NCI-H774 (cell line): ENCODE measurements at places on chromosomes 13 and 19.

GRCh38 chr13:112972258-112972657, 3.2 kb downstream of the MCF2L start:
- no peak for DNase-seq

GRCh38 chr13:76038920-76039716, 403.0 kb downstream of the LMO7 start:
- no peak for DNase-seq

DNA sequence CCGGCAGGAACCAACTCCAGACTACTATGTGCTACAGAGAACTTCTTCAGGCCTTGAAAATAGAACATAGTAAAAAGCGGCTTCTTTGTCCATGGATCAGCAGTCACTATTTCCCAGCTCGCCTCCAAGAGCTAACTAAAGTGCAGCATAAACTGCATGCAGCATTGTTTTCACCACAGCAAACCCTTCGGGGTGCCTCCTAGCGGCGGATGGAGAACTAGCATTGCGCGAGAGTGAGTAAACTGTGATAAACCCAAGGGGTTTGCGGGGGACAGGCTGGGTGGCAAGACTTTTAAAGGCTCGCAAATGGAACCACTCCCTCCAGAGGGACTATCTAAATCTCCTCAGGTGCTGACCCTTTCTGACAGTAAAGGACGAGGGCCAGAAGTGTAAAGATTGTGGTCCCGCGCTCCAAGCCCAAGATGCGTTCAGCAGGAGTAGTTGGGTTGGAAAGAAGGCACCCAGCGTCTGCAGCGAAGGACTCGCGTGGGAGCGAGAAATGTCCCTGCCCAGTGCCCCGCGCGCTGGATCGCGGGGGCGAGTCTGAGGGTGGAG, 21.5 kb upstream of the SGCG start:
- DNase-seq, result no peak

DNA sequence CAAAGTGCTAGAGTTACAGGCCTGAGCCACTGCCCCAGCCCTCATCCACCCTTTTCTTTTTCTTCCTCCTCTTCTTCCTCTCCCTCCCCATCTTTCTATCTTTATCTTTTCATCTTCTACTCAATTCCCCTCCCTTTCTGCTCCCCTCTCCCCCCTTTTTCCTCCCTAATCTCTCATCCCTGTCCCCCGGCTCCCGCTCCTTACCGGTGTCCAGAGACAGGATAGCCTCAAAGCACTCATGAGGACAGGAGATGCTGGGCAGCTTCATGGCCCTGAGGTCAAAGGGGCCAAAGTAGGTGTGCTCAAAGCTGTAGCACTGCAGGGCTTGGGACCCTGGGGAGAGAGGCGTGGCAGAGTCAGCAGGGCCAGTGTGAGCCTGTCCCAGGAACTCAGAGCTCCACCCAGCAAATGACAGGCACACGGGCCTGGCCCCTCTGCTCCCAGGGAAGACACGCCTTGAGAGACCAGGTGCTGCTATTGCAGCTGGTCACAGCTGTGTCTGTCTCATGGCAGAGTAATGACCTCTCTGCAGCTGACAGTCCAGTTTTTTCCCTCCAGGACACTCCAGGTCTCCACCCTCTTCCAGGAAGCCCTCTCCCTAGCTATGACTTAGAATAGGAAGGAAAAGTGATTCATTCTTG, 2.6 kb downstream of the LYPD5 start:
- no peak for DNase-seq

- DNase-seq, result no peak
Measured at GRCh38 chr13:40026741-40027140, 371.3 kb downstream of the COG6 start.

GRCh38 chr13:37443538-37443937, 155.0 kb downstream of the POSTN start:
- DNase-seq, result no peak

- no peak for DNase-seq
Measured at GRCh38 chr13:22839603-22840530, 340.9 kb upstream of the SGCG start.

DNA sequence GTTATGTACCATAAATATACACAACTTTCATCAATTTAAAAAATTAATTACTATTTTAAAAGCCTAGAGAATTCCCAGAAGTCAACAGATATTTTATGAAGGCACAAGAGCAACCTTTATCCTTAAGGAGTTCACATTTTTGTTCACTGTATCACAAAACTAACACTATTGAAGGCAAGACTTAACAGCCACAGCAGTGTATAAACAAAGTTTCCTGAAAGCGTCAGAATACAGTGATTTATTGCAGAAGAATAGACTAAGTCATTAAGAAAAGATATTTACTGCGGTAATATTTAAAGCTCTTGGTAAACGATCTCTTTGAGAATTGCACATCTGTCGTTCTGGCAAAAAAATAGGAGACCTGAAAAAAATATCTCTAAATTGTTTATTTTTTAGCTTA, 419.3 kb upstream of the NBEA start:
- DNase-seq, result no peak

GRCh38 chr13:113647351-113648215, 10.4 kb downstream of the ATP4B start:
- peak; percentile 99 for DNase-seq

DNA sequence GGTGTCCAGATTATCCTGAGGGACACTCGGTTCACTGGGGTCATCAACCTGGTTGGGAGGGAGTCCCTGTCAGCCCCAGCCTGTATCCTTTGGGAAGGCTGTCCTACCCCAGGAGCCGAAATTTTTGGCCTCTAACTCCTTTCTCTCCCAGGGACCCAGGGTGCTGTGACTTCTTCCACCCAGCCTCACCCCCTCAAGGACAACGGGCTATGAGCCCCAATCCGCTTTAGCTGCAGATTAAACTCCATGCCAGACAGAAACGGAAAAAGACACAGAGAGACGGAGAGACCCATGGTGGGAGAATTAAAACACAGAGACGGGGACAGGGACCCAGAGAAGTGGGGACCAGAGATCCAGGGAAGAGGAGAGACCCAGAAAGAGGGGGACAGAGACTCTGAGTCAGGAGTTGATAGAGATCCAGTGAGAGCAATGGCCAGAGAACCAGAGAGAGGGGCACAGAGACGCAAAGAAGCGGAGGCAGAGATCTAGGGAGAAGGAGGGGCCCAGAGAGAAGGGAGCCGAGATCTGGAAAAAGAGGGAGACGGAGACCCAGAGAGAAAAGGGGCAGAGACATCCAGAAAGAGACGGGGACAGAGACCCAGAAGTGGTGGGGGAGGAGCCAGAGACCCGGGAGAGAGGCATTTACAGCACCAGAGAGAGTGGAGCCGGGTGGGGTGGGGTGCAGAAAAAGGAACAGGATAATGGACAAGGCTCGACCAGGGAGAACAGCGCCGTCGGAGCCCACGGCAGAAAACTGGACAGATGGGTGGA, 703 bp downstream of the SLC17A7 start:
- DNase-seq, result no peak

- no peak for DNase-seq
Measured at GRCh38 chr13:72062566-72062965, 195.6 kb upstream of the DACH1 start.

GRCh38 chr19:3687774-3688706, 12.2 kb downstream of the PIP5K1C start:
- no peak for DNase-seq

GRCh38 chr13:34361560-34361959, 543.6 kb downstream of the RFC3 start:
- no peak for DNase-seq

- no peak for DNase-seq
Measured at GRCh38 chr13:102212729-102213128, 189.1 kb downstream of the FGF14 start.

DNA sequence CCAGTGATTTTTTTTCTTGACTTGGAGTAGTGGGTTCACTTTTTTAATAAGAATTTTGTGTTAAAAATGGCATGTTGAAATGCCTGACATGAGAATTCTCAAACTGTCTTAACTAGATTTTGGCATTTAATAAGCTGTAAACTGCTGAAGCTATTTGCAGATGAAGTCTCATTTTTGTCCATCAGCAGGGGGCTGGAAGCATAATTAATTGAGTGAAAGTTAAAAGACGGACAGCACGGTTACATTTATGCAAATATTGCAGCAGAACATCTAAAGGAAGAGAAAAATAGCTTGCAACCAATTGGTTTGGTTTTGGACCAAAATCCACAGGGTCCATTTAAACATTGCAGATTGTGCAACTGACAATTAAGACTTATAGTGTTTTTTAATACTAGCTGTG, 837.3 kb upstream of the KLHL1 start:
- DNase-seq, result no peak

DNA sequence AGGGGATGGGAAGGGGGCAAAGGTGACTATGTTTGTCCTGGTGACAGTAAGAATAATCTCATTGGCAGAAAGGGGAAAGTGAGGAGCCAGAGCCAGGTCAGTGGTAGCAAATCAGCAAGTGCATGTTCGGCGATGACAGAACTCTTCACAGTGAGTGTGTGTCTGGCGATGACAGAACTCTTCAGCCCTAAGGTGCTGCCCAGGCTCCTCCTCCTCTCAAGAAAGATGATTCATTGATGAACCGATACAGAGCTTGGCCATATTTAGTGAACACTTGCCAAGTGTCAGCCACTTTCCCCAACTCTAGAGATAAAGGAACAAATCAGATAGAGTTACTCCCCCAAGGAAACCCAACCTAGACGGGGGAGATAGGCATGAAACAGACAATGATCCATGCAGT, 199.3 kb upstream of the UBL3 start:
- no peak for DNase-seq

- DNase-seq, result peak; percentile 50
Measured at GRCh38 chr13:51797664-51798488, 6.1 kb downstream of the DHRS12 start.

DNA sequence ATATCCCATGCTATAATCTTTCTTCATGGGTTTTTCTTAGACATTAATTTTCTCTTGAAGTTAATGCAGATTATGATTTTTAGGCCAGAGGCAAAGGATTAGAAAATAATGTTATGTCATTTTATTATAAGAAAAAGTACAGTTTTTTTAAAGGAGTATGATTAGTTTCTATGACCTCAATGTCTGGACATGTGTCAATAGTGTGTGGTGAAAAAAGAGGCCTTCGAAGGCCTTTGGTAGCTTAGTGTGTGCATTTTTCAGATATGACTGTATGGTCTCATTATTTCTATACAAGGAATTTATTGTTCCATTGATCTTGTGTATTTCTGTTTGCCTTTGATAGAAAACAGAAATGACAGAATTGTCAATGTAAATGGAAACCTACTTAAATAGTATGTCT, 195.6 kb downstream of the GPC5 start:
- no peak for DNase-seq

DNA sequence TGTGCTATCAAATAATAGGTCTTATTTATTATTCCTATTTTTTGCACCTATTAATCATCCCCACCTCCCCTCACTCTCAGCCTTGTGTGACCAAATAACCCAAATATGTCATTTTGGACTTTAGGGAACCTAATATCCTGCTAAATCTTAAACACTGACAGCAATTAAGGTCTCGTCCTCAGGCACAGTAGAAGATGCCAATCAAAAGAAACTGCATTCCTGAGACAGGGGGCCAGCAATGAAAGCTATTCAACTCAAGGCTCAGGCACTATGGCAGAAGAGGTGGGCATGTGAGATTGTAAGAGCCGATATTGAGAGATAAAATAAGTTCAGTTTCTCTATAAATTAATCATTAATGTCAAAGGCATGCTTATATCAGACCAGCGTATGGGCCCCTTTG, 1437.7 kb upstream of the PCDH9 start:
- DNase-seq, result no peak

GRCh38 chr19:35272122-35272719, 3.5 kb downstream of the USF2 start:
- DNase-seq, result no peak

DNA sequence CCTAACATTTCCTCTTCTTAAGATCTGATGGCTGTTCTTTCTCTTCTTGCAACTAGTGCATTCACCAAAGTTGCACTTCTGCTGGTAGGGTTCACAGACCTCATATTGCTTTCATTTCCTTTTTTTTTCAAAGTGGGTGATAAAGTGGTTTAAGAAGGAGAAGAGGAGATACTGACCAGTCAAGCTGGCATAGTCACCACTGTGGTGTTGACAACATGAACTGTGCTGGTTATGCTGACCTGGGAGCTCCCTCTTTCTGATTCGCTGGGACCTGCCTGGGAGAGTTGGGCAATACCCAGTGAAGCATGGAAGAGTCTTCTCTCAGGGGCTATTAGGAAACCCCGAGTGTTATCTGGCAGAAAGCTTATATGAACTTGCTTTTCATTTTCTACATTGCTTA, 222.9 kb downstream of the SLITRK5 start:
- no peak for DNase-seq

GRCh38 chr19:16355293-16356043, 30.8 kb downstream of the KLF2 start:
- DNase-seq, result no peak

- DNase-seq, result no peak
Measured at GRCh38 chr13:31334994-31335557, 135.3 kb downstream of the B3GLCT start.

GRCh38 chr13:61413572-61414535, 1.8 kb downstream of the PCDH20 start:
- no peak for DNase-seq

GRCh38 chr13:76878043-76878442, 8.2 kb downstream of the KCTD12 start:
- no peak for DNase-seq

DNA sequence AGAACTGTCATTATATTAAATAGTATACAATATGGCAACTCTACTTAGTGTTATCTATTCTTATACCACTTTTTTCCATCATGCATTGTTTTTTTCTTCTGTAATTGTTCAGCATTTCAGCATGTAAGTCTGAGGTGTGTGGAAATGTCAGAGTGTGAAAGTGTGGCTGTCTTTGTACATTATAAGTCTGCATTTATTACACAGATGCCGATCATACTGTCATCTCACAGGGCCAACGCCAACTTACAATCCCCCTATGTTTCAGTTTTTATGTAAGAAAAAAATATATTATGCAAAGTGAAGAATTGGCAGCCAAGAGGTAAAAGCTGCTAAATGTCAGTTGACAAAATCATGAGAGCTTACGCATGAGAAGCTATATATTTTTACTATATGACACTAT, 42.9 kb upstream of the PCDH17 start:
- DNase-seq, result no peak

DNA sequence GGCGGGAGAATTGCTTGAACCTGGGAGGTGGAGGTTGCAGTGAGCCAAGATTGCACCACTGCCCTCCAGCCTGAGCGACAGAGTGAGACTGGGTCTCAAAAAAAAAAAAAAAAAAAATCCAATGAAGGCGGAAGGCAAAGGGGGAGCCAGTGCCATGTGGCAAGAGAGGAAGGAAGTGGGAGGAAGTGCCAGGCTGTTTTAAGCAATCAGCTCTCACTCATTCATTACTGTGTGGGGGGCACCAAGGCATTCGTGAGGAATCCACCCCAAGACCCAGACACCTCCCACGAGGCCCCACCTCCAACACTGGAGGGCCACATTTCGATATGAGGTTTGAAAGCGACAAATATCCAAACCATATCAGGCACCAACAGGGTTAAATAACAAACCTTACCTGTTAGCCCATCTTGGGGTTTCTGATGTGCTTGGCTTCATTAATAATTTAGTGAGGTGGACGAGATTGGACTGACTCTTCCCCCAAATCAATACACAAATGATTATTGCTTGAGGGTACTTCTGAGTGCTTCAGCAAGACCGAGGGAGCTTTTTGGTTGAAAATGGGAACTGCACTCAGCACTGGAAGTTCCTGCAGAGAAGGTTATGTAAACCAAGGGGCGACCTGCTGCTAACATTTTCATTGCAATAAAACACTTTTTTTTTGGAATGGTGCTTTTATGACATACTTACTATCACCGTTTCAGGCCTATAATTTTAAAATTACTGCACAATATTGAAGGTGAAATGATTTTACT, 7.5 kb upstream of the LRP3 start:
- DNase-seq, result no peak

GRCh38 chr13:79423801-79424642, 18.0 kb upstream of the RBM26 start:
- peak; percentile 25 for DNase-seq
